Brain pericyte (primary cell): ENCODE measurements at places on chromosomes 11 and 22.

GRCh38 chr11:26042113-26042512, 289.8 kb upstream of the ANO3 start:
- DNase-seq = no peak

- DNase-seq = no peak
These were observed 354.6 kb upstream of the DDI1 start for GRCh38 chr11:103681855-103682254.

- DNase-seq = no peak
These were observed 83.5 kb downstream of the C22orf31 start for GRCh38 chr22:28978158-28978557.

GRCh38 chr11:2747248-2748027, 47.6 kb upstream of the KCNQ1OT1 start:
- no peak for DNase-seq

GRCh38 chr11:67640021-67640757, 626 bp upstream of the TBX10 start:
- DNase-seq = no peak

- DNase-seq = no peak
These were observed 56.9 kb downstream of the ABTB2 start for GRCh38 chr11:34300926-34301295.

GRCh38 chr11:35099278-35100012, 39.5 kb upstream of the CD44 start:
- peak; percentile 60 for DNase-seq

GRCh38 chr11:103682318-103683184, 353.9 kb upstream of the DDI1 start:
- peak; percentile 48 for DNase-seq

DNA sequence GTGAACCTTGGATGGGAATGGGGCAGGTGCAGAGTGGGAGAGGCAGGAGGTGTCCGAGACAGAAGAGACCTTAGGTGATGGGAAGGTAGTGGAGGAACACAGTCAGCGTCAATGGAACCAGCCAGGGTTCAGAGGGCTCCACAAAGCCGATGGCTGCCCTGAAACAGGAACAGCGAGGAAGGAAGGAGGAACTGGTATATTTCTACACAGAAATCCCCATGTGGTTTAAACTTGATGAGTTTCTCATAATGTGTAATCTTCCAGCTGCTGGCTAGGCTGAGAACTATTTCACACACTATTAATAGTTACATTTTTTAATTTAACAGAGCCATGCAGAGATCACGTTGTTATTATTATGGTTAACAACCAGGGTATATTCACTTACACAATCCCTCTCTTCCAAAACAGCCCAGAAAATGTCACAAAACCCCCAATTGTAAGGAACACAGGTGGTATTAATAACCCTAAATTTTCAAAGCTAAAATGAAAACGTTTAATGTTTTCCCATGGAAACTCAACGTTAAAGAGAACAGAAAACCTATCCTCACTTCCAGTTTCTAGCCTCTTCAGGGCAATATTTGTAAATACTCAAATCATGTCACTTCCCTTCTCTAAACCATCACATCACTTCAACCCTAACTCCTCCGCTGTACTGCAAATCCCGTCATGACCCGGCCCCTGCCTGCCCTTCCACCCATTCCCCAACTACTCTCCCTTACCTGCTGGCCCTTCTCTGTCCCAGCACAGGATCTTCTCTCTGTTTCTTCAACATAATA, 74.5 kb upstream of the ARFGAP3 start:
- no peak for DNase-seq

DNA sequence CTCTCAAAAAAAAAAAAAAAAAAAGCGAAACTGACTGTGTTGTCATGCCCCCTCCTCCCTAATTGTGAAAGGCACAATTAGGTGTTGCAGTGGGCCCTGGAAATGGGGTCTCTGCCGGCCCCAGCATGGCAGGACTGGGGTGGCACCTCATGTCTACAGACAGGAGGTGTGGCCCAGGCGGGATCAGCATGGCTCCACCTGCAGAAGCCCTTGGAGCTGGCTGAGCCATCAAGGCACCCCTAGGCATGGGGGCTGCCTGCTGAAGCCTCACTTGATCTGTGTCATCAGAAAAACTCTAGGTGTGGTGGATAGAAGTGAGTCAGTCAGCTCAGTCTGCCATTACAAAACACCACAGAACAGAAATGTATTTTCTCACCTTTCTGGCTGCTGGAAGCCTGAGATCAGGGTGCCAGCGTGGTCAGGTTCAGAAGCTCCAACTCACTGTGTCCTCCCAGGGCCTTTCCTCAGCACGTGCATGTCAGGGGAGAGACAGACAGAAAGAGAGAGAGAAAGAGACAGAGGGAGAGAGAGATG, 10.1 kb upstream of the B4GALNT4 start:
- no peak for DNase-seq

DNA sequence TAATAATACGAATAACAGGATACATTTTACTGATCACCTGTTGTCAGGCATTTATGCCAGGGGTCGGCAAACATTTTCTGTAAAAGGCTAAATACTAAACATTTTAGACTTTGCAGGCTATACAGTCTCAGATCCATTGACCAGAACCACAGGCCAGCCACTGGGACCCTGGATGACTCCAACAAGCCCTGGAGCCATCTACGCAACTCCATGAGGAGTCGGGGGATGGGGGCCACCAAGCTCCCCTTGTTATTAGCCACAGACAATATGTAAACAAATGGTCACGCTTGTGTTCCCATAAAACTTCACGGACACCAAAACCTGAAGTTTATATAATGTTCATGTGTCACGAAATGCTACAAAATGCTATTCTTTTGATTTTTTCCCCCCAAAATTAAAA, 54.4 kb upstream of the EMID1 start:
- no peak for DNase-seq

DNA sequence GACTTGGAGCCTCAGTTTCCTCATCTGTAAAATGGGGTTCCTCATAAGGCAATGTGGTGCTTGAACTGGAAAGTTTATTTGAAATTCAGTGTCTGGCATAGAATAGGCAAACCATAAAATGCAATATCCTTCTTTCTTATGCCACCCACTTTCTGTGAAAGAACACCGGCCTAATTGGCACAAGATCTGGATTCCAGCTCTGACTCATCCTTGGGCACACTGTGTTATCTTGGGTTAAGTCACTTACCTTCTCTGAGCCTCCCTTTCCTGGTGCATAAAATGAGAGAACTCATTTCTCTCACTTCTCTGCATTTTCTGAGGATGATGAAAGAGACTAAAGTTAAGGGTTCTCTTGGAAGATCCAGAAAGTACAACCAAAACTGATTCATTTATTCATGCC, 5.1 kb downstream of the INSC start:
- DNase-seq = no peak

- no peak for DNase-seq
These were observed 53.9 kb downstream of the MN1 start for GRCh38 chr22:27747396-27748221.

DNA sequence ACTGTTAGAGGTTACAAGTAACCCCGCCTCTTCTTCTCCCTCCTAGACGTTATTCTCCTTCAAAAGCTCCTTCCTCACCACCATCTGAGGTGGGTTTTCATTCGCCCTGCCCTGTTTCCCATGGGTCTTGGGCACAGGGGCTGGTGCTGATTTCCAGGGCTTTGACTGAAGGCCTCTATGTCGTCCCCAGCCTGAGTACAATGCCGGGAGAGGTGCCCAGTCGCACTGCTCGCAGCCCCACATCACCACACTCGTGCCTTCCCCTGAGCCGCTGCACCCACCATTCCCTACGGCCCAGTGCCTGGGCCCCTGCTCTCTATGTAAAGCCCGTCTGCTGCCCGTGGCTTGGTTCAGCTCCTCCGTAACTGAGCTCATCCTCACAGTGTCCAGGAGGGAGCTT, 169.8 kb downstream of the DSCAML1 start:
- DNase-seq = no peak

GRCh38 chr11:36394056-36394455, 98.0 kb downstream of the PRR5L start:
- DNase-seq = no peak

- no peak for DNase-seq
These were observed 21.2 kb downstream of the GDPD5 start for GRCh38 chr11:75504501-75504900.

DNA sequence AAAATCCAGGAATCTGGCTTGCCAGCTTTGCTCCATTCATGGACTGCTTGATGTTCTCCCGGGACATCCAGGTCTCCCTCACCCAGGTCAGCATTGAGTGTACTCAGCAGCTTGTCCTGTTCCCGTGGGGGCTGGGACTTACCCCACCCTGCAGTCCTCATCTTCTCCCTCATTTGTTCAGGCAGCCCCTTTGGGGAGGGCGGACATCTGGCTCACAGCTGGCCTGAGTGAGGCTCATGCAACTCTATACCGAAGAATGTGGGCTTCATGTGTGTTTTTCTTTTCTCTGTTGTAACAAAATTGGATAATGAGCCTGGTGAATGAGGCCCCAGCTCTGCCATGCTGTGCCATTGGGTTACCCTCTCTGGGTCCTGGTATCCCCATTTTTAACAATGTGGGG, 227.7 kb upstream of the TENM4 start:
- DNase-seq = no peak

DNA sequence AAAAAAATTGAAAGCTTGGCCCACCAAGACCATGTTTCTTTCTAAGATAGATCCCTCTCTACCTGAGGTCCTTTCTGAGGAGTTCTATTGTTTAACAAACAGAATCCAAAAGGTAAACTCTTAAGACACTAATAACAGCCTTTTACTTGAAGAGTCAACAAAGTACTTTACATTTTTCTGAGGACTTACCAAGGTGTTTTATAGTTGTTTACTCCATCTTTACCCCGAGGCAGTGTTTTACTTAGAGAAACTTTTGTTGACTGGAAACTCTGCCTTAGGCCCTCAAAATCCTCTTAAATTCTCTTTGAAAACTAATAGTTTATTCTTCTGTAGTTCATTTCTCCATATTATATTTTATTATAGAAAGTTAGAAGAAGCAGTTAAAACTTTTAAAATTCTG, 49.7 kb upstream of the NOX4 start:
- DNase-seq = no peak

DNA sequence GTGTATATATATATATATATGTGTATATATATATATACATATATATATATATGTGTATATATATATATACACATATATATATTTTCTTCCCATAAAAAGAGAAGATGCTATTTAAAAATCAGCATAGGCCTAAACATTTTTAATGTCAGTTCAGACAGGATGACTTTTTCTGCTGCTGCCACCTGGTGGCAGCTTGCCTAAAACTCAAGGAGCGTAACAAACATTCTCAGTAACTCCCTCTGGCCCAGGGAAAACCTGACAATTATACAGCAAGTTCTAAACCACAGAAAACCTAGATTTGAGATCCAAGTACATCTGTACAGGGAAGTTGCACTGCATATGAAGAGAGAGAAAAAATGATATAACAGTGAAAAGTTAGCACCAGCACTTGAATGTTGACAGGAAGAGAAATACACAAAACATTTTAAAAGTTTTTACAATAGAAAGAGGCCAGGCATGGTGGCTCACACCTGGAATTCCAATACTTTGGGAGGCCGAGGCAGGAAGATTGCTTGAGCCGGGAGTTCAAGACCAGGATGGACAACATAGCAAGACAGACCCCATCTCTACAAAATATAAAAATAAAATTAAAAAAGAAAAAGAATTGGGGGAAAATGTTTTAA, 16.6 kb downstream of the OR8A1 start:
- DNase-seq = peak; percentile 12

DNA sequence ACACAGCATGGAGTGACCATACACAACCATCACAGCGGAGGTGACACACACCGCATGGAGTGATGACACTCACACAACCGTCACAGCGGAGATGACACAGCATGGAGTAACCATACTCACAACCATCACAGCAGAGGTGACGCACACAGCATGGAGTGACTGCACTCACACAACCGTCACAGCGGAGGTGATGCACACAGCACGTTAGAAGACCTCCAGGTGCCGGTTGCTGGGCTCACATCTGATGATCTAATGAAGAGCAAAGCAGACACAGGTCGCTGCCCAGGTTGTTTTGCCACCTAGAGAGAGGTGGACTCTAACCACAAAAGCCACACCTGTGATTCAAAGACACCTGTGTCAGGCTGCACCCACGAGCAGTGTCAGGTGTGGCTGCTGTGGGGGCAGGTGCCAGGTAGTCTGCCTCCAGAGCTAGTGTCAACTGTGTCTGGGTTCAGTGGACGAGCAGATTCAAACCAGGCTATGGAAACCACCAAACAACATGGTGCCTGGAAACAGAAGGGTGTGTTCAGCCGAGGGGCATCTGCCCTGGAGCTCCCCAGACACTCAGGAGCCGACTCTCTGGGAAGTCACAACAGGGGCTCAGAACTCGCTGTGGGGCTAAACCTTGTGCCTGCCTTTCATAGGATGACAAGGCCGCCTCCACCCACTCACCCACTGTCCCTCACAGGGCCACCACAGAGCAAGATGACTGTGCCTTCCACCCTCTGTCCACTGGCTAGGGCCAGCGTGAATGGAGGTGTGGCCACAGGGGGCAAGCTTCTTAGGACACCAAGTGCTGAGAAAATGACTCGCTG, 608.2 kb downstream of the TBC1D22A start:
- no peak for DNase-seq
